NCI-H1105 treated with DMSO at 0.1 percent for 48 hours (cell line): ENCODE measurements at places on chromosomes 13 and 19.
A peak's percentile ranks its signal among the peaks of the same experiment; 100 is the strongest.

DNA sequence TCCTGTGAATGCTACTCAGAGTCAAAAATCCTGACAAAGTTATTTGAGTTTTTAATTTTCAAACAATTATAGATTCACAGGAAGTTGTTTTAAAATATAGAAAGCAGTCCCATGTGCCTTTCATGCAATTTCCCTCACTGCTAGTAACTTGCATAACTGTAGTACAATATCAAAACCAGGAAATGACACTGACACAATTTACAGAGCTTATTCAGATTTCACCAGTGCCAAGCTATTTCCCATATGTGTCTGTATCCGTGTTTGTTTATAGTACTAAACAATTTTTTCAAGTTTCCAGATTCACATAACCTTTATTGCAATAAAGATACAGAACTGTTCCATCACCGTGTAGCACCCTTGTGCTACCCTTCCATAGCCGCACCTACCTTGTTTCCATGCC is 934.6 kb downstream of the PCDH17 start:
- DNase-seq, result no peak

DNA sequence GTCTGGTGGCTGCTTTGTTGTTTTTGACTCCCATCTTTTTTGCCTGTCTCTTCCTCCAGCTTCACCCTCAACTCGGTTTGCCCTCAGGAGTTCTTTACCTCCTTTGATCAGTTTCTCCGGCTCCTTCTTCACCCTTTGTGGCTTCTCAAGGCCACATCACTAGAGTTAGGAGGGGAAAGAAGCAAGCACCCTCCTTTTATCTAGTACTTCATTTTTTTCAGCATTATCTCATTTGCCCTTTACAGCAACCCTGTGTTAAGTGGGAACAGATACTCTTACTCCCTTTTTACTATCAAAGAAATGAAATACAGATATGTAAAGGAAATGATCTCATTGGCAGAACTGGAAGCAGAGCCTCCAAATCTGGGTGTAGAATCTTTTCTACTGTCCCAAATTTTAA is 26.9 kb downstream of the RAP2A start:
- DNase-seq, result no peak

- peak; percentile 64 for DNase-seq
Measured at GRCh38 chr19:42113641-42114348, 18.5 kb downstream of the POU2F2 start.

GRCh38 chr13:33033986-33034385 is 17.8 kb downstream of the KL start:
- DNase-seq, result no peak

DNA sequence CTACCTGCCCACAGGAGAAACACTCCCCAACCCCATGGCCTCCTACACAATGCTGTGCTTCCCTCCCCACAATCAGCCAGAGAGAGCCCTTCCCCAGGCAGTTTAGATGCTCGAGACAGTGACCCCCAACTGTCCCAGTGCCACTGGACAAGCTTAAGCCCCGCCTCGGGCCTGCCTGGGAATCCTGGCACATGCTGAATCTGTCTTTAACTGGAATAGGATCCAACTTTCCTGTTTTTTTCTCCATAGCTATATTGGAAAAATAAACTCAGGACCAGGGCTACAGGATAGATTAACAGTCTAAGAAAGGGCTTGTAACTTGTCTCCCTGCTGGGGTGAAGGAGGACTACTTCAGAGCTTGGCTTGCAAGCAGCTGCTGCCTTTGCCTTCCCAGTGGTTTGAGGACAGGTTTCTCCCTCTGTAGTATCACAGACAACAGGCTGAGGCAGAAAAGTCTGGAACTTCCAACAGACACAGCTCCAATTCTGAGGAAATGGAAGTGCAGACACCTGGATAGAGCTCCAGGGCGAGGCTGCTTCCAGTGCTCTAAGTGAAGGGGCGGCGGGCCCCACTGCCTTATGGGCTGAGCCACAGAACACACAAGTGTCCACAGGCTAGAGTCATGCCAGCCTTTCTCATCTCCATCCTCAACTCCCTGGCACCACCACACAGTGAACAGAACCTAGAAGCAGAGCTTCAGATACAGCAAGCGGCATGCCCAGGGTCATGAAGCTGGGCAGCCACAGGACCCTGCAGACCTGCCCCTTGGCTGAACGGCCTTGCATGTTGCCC is 228.3 kb downstream of the TUBA3C start:
- DNase-seq, result no peak

- DNase-seq, result peak; percentile 49
Measured at GRCh38 chr13:22049384-22049783, 378.5 kb downstream of the FGF9 start.

GRCh38 chr13:59280297-59280696 is 883.4 kb downstream of the DIAPH3 start:
- peak; percentile 81 for DNase-seq

- DNase-seq, result no peak
Measured at GRCh38 chr13:111792956-111793355, 274.0 kb upstream of the SOX1 start.

- DNase-seq, result no peak
Measured at GRCh38 chr13:91166714-91167511, 180.6 kb upstream of the MIR17HG start.

DNA sequence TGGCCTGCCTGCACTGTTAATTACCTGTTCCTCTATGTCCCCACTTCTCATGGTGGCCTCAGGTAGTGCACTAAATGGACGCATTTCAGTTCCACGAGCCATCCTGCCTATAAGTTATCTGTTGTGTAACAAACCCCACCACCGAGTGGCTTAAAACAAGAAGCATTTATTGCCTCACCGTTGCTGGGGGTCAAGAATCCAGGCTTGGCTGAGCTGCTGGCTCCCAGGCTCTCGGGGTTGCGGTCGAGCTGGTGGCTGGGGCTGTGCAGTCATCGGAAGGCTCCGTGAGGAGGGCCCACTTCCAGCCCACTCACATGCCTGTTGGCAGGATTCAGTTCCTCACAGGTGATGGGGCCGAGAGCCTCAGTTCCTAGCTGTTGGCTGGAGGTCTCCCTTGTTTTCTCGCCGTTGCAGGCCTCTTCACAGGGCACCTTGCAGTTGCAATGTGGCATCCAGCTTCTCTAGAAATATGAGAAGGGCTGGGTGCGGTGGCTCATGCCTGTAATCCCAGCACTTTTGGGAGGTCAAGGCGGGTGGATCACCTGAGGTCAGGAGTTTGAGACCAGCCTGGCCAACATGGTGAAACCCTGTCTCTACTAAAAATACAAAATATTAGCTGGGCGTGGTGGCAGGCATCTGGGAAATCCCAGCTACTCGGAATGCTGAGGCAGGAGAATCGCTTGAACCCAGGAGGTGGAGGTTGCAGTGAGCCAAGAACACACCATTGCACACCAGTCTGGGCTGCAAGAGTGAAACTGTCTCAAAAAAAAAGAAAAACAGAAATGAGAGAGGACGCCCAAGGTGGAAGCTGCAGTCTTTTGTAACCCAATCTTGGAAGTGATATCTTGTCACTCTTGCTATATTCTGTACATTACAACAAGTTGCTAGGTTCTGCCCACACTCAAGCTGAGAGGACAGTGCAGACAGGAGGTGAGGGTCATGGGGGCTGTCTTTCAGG is 6.5 kb upstream of the PTOV1 start:
- DNase-seq, result no peak

DNA sequence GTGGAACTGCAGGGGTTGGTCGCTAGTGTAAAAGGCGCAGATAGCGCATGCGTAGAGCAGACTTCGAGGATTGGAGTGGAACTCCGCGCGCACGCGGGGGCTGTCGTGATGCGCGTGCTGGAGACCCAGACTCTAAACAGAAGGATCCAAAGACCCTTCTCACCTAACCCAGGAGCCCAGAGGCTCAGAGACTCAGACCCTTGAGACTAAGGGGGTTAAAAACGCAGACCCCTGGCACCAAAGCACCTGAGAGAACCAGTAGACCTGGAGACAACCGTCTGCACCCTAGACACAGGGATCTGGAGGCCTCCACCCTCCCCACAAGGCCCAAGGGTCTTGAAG is 567 bp upstream of the CTU1 start:
- no peak for DNase-seq

DNA sequence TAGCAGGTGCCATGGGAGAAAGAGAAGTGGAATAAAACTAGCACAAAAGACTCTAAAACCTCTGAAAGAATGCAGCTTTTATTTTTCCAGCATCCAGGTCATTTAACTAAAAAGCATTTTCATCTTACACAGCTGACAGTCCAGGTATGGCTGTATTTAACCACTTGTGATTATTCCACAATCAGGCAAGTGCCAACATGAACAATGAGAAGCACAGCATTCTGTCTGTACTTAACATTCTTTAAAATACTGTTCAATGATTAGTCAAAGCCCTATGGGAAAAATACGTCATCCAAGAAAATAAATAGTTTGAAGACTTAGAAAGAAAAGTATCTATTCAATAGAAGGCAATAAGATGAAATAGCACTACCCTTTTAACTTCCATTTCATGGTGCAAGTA is 246.9 kb downstream of the LIG4 start:
- DNase-seq, result peak; percentile 49

GRCh38 chr13:97946951-97947588 is 6.4 kb upstream of the IPO5 start:
- no peak for DNase-seq

- no peak for DNase-seq
Measured at GRCh38 chr19:57382806-57383488, 6.7 kb upstream of the ZNF548 start.

DNA sequence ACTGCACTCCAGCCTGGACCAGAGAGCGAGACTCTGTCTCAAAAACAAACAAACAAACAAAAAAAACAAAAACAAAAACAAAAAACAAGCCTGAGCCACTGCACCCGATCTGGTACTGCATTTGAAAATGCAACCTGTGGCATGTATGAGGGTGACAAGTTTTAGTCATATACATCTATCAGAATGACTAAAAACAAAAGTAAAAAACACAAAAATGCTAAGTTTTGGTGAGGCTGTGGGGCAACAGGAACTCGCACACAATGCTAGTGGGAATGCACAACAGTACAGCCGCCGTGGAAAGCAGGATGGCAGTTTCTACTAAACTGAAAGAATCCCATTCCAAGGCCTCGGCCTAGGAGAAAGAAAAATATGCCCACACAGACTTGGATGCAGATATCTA is 7.8 kb downstream of the EBPL start:
- no peak for DNase-seq

DNA sequence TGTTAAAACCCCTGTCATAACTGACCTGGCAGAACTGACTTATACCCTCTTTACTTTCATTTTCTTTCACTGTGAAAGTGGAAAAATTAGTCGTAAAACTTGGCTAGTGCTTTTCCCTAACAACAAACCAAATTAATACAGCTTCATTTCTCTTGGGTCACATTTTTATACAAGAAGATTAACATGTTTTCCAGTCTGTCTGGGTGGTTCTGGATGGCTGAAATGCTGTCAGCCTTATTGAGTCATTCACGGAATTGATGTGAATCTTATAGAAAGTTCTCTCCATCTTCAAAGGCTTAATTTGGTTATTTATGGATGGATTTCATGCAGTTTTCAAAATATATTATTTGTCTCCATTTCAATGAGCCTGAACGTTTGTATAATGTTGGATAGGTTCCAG is 440.0 kb downstream of the KCTD12 start:
- DNase-seq, result no peak

DNA sequence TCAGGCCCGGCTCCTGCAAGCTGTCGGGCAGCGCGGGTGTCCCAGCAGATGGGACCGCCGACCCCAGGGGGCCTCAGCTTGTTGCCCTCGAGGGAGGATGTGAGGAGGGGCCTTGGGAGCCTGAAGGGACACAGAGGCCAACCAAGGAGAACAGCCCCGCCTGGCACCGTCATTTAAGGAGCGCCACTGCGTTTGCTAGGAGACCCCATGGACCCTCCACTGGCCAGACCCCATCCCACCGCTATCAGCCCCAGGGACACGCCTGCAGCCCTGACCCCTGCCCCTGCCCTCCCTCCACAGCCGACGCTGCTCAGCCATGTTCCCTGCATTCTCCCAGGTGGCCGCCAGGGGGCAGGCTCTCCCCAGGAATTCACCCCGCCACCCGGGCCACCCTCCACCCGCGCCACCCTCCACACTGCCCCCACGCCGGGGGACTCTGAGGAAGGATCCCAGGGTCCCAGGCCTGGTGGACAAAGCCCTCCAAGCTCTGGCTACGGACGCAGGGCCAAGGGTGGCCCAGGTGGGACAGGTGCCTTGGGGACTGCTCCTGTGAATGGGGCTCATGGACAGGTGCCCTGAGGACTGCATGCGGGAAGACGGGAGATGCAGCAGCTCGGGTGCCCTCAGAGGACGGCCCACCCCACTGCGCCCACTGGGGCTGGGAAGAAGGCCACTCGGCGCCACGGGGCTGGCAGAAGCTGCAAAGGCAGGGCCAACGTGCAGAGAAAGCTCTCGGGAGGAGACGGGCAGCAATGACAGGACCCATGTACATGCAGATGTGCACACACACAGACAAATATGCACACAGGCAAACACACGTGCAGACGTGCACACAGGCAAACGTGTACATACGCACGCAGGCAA is 34.4 kb downstream of the PIP5K1C start:
- DNase-seq, result peak; percentile 6

DNA sequence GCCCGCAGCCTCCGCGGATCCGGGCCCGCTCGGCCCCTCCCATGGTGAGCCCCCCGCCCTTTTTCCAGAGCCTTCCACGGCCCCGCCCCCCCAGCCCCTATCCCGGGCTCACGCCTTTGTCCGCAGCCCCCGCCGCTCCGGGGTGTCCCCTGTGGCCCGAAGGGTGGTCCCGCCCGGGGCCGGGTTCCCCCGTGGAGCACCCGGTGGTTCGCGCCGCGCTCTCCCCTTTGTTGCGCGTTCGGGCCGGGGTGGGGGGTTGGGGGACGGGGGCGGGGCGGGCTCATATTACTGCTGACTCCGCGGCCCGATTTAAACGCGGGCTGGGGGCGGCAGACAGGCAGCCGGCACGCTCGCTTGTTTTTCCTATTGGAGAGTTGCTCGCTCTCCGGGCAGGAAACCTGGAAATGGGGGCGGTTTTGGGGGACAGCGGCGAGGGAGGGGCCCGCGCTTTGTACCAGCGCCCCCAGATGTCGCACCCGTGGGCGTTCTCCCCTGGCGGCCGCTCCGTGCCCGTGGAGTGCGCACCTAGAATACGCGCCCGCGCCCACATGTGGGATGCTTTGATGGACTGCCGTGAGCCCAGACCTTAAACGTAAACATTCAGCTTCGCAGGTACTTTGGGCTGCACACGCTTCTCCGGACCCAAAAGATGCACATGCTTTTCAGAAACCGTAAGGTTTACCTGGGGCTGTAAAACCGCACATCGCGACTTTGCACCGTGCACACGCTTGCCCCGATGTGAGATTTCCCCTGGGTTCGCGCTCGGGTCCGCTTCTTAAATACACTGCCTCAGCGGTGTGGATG is 699 bp downstream of the PTOV1 start:
- DNase-seq, result peak; percentile 43

GRCh38 chr19:55647732-55648584 is at the start of gene CCDC106:
TSS of gene CCDC106 (plus strand) at chr19:55648212. CDS start at chr19:55649047, 835 bp downstream.
- DNase-seq, result peak; percentile 79

- no peak for DNase-seq
Measured at GRCh38 chr13:26168835-26169234, 53.3 kb downstream of the RNF6 start.

DNA sequence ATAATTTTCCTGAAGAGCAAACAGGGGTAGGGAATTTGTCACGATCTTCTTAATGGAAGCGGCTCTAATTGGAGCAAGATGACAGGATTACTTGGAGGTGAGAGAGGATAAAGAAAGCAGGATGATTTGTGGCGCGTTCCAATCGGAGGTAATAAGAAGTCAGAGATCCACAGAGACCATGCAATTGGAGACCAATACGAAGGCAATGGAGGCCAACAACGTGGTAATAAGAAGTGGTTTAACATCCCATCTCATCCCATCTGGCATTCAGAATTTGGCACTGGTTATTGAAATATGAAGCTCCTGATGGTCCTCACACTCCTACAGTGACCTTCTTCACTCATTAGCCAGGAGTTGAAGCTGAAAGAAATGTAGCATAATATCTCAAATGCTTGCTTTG is 130.6 kb downstream of the DLEU7 start:
- DNase-seq, result no peak

- no peak for DNase-seq
Measured at GRCh38 chr19:45804140-45804958, 10.8 kb downstream of the RSPH6A start.
